ENCODE measurements at places on chromosomes 7 and 10. TPM values are rescaled to one million over a fixed set of nuclear protein-coding genes. Genes with fewer than 3 reads are reported as not detected.

PRTFDC1 gene
- 2.4 TPM for total RNA-seq

CALML5 gene
- 0.79 TPM for total RNA-seq

POP7 gene
- 40.8 TPM for total RNA-seq

CHST3 gene
- 11.4 TPM for total RNA-seq

FOXP2 gene
- 5.3 TPM for total RNA-seq

CFTR gene
- total RNA-seq: under 0.01 TPM

HDAC9 gene
- 12.1 TPM for total RNA-seq

TRIM50 gene
- not detected for total RNA-seq

PAX4 gene
- not detected for total RNA-seq

TRPV5 gene
- total RNA-seq: not detected

CFAP46 gene
- total RNA-seq: 0.38 TPM

TMEM196 gene
- total RNA-seq: not detected

PRKG1 gene
- 0.26 TPM for total RNA-seq

IL6 gene
- 0.53 TPM for total RNA-seq

GDF2 gene
- not detected for total RNA-seq

CRTAC1 gene
- total RNA-seq: not detected

SYCE1 gene
- not detected for total RNA-seq

PON1 gene
- total RNA-seq: not detected

NUTM2A gene
- 0.26 TPM for total RNA-seq

SPDYE8 gene
- total RNA-seq: not detected

LRRD1 gene
- 0.13 TPM for total RNA-seq

CACNB2 gene
- total RNA-seq: 0.13 TPM

C10orf62 gene
- not detected for total RNA-seq

ITGB8 gene
- total RNA-seq: 13.8 TPM

ZMIZ1 gene
- 9.0 TPM for total RNA-seq

CAMK1D gene
- 1.8 TPM for total RNA-seq

RELN gene
- not detected for total RNA-seq

CALN1 gene
- not detected for total RNA-seq

CPA2 gene
- not detected for total RNA-seq
